Caudate nucleus (tissue), 63 donors: ENCODE measurements at places on chromosomes 13 and 19.
A peak's percentile ranks its signal among the peaks of the same experiment; 100 is the strongest.

DNA sequence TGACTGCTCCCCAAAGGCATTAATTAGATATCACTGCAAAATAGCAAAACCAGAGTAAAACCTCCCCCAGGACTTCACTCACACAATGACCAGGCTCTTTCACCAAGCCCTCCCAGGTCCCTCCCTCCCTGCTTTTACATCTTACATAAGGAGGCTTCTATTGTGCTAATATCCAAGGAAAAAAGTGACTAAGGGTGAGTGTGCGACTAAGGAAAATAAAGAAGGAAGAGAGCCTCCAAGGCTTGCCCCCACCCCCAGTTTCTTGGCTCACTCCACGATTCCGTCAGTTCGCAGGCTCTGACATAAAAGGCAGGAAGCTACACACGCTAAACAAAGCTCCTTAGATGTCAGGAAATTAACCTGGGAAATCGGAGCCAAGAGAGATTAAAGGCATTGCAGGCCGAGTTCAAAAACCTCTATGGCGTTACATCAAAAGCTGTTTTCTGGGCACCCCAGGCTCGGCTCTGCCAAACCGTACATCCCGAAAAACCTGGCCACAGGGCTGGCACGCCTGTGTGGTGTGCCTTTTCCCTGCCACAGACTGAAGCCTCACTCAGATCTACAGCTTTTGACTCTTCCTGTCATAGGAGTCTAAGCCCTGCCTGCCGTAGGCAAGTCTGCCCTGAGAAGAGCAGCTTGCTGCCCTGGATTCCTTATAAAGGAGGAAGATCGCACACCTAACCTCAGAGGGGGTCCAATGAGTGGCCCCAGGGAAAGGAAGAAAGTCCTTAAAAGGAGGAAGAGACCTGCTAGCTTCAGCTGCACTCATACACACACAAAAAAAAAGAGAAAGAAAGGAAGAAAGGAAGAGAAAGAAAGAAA lies 67.0 kb upstream of the SERP2 start:
- peak; percentile 7 for DNase-seq

DNA sequence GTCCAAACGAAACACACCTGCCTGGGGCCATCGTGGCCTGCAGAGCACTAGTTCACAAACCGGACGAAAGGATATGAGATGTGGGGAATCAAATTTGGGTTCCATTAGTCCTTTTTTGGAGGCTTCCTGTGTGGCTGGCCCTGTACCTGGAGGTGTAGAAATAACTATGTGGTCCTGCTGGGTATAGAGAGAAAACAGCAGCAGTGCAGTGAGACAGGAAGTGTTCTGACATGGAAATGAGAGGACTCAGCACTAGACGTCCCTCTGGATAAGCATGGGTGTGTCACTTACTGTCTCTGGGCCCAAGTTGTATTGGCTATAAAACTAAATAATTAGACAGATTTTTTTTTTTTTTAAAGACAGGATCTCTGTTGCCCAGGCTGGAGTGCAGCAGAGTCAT lies 12.3 kb downstream of the KDELR1 start:
- DNase-seq, result no peak

DNA sequence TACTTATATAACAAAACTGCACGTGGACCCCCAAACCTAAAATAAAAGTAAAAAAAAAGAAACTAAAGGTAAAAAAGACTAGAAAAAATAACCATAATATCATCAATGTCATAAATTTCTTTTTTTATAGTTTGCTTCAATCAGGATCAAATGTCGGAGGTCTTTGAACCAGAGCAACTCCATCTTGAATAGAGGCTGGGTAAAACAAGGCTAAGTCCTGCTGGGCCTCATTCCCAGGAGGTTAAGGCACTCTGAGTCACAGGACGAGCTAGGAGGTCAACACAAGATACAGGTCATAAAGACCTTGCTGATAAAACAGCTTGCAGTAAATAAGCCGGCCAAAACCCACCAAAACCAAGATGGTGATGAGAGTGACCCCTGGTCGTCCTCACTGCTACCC lies 24.0 kb downstream of the TPT1 start:
- no peak for DNase-seq

- DNase-seq, result no peak
Measured at GRCh38 chr19:30739394-30739793, 367.2 kb downstream of the ZNF536 start.

DNA sequence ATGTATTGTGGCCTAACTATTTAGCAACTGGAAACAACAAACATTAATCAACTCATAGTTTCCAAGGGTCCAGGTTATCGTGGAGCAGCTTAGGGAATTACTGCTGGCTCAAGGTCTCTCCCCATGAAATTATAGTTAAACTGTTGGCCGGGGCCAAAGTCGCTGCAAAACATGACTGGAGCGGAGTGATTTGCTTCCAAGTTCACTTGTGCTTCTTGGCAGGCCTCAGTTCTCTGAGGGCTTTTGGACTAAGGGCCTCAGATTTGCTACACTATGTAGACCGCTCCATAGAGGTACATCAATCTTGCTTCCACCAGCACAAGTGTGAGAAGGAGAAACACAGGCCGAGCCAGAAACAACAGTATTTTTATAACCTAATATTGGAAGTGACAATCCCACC lies 9.4 kb upstream of the KBTBD7 start:
- no peak for DNase-seq

DNA sequence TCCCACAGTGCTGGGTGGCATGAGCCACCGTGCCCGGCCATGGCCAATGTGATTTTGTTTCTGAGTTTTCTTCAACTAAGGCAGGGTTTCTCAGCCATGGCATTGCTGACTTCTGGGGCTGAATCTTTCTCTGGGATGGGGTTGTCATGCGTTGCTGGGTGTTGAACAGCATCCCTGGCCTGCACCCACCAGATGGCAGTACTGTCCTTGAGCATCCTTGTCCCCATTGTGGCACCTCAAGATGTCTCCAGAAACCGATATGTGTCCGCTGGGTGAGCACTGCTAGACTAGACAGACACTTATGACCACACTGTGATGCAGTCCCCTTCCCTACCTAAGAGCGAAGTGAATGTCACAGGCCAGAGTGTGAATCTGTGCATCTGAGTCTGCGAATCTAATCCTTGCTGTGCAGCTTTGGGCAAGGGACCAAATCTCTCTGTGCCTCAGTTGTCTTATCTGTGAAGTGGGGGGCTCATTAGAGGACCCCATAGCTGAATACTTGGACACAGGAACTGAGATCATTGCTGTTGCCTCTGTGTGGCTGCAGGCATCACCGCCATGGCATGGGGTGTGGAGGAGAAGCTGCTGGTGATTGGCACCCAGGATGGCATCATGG lies 50.3 kb upstream of the SIN3B start:
- DNase-seq, result no peak

DNA sequence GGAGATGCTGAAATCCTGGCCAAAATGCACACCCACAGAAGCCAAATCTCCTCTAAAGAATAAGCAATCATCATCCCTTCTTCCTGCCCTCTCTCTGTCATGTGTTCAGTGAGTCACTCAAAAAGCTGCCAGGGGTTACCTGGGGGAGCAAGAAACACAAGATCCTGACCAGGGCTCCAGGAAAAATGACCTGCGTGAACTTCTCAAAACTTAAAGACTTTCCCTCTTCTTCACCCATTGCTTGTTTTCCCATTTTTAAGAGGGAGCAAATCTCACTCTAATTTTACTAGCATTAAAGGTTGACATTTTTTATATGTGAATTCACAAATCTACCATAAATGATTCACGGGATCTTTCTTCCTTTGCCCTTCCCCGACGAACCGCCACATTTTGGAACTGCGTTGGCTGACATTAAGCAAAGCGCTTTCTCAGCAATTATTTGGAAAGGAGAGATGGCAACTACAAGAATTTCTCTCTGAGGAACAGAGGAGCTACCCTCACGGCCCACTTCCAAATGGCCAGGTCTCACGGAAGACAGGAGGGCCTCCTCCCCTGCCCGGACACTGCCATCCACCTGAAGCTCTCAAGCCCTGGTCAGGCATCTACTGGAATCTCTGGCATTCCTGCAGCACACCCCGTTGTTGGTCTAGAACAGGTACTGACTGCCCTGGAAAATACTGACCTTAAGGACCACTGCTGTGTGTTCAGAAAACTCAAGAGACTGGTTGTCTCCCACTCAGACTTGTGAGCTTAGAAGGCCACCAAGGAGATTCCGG lies 14.2 kb downstream of the TSHZ3 start:
- DNase-seq, result no peak

DNA sequence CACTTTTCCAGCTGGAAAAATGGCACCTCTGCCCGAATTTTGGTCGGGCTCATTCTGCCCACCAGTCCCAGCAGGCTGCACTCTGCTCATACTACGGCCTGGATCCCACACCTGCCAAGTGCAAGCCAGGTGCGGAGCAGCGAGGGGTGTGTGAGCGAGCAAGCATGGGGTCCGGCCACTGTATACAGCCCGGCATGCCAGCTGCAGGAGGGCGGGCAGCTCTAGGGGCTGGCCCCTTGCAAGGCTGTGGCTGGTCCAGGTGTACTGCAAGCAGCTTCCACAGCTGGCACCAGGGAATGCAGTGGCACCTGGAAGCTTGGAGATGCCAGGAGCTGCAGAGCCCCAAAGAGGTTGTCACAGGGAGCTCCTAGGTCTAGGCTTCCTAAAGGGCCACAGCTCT lies 2.7 kb upstream of the INTS6 start:
- no peak for DNase-seq

- DNase-seq, result no peak
Measured at GRCh38 chr19:45809643-45810159, 5.4 kb downstream of the RSPH6A start.

DNA sequence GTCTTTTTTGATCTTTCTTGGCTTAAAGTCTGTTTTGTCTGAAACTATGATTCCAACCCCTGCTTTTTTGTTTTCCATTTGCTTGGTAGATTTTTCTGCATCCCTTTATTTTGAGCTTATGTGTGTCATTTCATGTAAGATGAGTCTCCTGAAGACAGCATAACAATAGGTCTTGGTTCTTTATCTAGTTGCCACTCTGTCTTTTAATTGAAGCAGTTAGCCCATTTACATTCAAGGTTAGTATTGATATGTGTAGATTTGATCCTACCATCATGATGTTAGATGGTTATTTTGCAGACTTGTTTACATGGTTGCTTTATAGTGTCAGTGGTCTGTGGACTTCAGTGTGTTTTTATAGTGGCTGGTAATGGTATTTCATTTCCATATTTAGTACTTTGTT lies 1678.9 kb downstream of the PCDH9 start:
- no peak for DNase-seq

- no peak for DNase-seq
Measured at GRCh38 chr19:50512112-50512998, 1.4 kb downstream of the ASPDH start.
